Motor neuron (in vitro differentiated cells): ENCODE measurements at places on chromosomes 7 and 10. TPM values are rescaled to one million over a fixed set of nuclear protein-coding genes. Genes with fewer than 3 reads are reported as not detected.

DNA sequence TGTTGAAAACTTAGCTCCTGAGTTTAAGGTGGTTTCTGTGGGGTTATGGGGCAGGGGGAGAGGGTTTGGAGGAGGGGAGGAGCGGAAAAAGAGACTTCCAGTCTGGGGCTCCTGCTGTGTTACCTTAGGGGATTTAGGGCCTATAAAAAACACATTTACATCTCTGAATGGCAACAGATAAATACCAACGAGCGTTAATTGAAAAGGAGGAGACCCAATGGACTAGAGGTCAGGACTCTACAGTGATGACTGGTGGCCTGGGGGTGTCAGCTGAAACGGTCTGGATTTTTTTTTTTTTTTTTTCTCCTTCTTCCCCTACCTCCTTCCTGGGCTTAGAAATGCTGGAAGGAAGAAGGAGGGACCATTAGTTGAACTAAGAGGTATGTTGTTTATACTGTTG lies 47.4 kb downstream of the AUTS2 start:
- ATAC-seq, result no peak

Gene LDB3
- total RNA-seq, result 1.4 and 2.5 TPM in 2 replicates

Gene MARVELD1
- total RNA-seq, result 24.3 and 37.7 TPM in 2 replicates

Gene SPDYE5
- 0.78 and 1.2 TPM in 2 replicates for total RNA-seq
